ENCODE measurements at places on chromosomes 5 and 9. TPM values are rescaled to one million over a fixed set of nuclear protein-coding genes. Genes with fewer than 3 reads are reported as not detected.

The C9orf43 gene
- total RNA-seq: 0.89 TPM

The LURAP1L gene
- total RNA-seq: 3.9 TPM

The WDR38 gene
- not detected for total RNA-seq

The FGF18 gene
- 14.1 TPM for total RNA-seq

The CARD9 gene
- 0.76 TPM for total RNA-seq

The CTSV gene
- 3.7 TPM for total RNA-seq

The SLC6A19 gene
- total RNA-seq: not detected

The EQTN gene
- not detected for total RNA-seq

The GABRA1 gene
- not detected for total RNA-seq

The PCDHGA4 gene
- total RNA-seq: 0.33 TPM

The PARP8 gene
- 9.4 TPM for total RNA-seq

The CD72 gene
- total RNA-seq: 0.49 TPM

The ROR2 gene
- total RNA-seq: 0.98 TPM

The FKBP15 gene
- total RNA-seq: 12.4 TPM

The IFNA4 gene
- not detected for total RNA-seq

The DRD1 gene
- total RNA-seq: not detected

The OMD gene
- total RNA-seq: not detected

The AGXT2 gene
- not detected for total RNA-seq

The LHX2 gene
- not detected for total RNA-seq

The CTXN3 gene
- not detected for total RNA-seq

The ANKRD18A gene
- total RNA-seq: 1.9 TPM

The UTP15 gene
- total RNA-seq: 11.0 TPM

The AIF1L gene
- total RNA-seq: 61.1 TPM

The ADGRV1 gene
- 0.81 TPM for total RNA-seq

The ZCCHC7 gene
- 4.9 TPM for total RNA-seq

The C7 gene
- total RNA-seq: 0.38 TPM

Data from mesangial cell (primary cell).